ENCODE measurements at places on chromosomes 13 and 19.

DNA sequence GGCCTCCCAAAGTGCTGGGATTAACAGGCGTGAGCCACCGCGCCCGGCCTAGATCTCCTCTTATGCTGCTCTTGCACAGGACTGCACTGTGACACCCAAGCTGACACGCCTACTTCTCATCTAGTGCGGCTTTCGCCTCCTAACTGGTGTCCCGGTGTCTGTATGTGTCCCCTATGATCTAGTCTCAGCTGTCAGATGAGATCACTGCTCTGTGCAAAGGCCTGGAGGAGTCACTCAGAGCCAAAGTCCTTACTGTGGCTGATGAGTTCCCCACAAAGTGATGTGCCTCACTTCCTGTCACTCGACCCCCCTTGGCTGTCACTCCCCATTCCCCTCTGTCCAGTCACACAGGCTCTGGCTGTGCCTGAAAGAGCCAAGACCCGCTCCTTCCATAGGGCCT lies 2.5 kb downstream of the ZNF556 start:
- DNase-seq, result no peak

- DNase-seq, result no peak
These were observed 18.1 kb upstream of the SPATA13 start for GRCh38 chr13:24142453-24142852.

- no peak for DNase-seq
These were observed 99.3 kb downstream of the ZNF536 start for GRCh38 chr19:30471441-30471840.

DNA sequence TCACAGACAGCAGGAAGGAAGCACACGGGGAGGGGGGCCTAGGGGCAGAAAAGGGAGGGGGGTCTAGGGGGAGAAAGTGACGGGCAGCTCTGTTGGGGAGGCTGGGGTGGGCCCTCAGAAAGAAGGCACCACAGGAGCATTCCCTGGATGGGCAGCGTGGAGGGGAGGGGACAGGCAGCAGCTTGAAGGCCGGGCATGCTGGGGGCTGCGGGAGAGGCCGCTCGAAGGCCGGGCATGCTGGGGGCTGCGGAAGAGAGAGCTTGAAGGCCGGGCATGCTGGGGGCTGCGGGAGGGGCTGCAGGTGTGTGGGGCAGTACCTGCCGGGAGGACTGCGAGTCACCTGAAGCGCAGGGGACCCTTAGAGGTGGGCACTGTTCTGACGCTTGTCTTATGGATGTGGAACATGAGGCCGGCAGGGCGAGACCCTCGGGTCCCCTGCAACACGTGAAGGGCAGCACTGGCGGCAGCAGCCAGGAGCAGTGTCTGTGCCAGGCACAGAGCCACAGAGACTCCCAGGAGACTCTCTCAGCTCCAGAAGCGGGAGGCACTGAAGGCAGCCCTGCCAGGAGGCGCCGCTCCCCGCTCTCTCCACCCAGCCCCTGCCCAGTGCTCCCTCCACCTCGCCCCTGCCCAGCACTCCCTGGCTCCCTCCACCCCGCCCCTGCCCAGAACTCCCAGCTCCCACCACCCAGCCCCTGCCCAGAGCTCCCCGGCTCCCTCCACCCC lies 13.3 kb downstream of the ZNF787 start:
- no peak for DNase-seq

DNA sequence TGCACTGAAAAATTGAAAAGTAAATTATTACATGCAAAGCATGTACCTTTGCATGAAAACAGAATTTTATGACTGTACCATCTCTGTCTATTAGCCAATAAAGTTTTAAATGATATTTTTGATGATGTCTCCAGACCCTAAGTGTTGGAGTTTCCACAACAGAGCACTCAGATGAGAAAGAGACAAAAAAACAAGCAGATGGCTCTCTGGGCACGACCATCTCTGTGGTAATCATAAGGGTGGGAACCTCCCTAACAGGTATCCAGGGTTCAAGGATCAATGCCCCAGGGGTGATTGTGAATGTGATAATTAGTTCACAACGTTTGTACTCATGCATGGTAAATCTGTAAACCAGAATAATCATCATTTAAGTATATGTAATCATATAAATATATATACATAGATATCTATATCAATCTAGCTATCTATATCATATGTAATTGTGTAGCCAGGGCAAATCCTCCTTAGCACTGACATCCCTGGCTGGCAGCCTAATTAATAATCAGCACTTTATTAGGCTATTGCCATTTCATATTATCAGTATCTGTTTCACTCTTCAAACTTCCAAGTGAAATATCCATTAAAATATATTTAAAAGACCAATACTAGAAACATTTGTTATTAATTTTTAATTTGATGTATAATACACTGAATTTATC lies 41.2 kb upstream of the FAM124A start:
- DNase-seq, result no peak

DNA sequence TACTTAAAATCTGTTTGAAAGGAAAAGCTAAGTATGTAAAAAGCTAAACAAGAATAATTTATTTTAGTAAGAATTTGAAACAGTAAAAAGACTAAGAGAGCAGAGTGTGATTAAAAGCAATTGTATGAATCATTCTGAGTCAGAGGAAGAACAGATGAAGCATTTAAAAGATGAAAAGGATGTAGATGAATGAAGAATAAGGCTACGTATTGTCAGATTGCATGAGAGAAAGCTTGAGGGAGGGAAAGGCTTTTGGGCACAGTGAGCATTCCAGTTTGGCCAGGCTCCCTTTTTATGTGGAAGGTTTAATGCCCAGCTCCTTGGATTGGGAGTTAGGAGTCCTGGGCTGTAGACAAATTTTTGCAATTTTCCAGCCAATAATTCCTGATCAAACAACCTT lies 117.7 kb downstream of the FREM2 start:
- no peak for DNase-seq

GRCh38 chr19:36688058-36688457 lies 646 bp downstream of the ZNF567 start:
- DNase-seq, result no peak

GRCh38 chr19:23470873-23471545 lies 75.7 kb upstream of the ZNF91 start:
- DNase-seq, result no peak

DNA sequence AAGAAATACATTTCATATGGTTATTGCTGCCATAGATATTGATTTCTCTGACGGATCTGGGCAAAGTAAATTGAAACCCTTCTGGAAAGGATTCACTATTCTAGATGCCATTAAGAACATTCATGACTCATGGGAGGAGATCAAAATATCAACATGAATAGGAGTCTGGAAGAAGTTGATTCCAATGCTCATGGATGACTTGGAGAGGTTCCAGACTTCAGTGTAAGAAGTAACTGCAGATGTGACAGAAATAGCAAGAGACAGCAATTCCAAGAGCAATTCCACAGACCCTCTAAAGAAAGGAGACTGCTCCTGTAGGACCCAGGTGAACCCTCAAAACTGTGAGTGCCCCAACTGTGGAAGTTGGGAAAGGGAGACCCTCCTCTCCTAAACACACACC lies 30.9 kb upstream of the KCTD12 start:
- DNase-seq, result no peak

- DNase-seq, result no peak
These were observed 2.7 kb upstream of the MADCAM1 start for GRCh38 chr19:493391-494170.

GRCh38 chr19:7535998-7536695 lies 630 bp downstream of the PNPLA6 start:
- no peak for DNase-seq

DNA sequence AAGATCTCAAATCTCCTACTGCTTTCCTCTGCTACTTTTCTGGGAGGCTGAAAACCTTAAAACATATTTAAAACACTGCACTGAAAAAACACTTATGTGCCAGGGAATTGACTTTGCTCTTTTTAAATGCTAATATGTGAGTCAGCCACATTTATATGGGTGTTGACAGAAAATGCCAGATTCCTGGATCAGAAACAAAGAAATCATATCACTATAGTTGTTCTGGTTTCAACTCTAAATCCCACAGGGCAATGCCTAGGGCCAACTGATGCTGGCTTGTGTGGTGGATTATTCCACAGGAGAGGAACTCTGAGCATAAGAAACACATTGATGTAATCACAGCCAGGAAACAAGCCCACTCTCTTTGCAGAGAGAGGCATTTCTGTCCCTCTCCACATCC lies 1439.0 kb upstream of the SPRY2 start:
- DNase-seq, result no peak

GRCh38 chr13:95258619-95259194 lies 42.5 kb downstream of the ABCC4 start:
- DNase-seq, result no peak

- DNase-seq, result peak; percentile 82
These were observed 40.9 kb downstream of the RAB20 start for GRCh38 chr13:110520431-110521295.

- peak; percentile 78 for DNase-seq
These were observed 49.3 kb downstream of the UFM1 start for GRCh38 chr13:38398711-38399493.

- no peak for DNase-seq
These were observed 274.1 kb downstream of the COG6 start for GRCh38 chr13:39929583-39929982.

GRCh38 chr13:73715911-73716510 lies 418.2 kb downstream of the KLF12 start:
- no peak for DNase-seq

GRCh38 chr19:2634228-2634951 lies 68.1 kb downstream of the GNG7 start:
- no peak for DNase-seq

DNA sequence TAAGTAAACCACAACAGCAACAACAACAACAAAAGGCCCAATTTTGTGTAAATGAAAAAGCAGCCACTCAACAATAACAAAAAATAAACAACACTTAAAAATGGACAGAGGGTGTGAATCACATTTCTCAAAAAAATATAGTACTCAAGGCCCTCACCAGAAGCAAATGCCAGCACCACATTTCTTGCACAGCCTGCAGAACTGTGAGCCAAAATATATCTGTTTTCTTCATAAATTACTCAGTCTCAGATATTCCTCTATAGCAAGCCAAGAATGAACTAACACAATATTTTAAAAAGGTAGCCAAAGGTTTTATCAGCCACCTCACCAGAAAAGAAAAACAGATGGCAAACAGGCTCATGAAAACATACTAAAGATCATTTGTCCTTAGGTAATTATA lies 3.9 kb upstream of the CD33 start:
- no peak for DNase-seq

- no peak for DNase-seq
These were observed 650.5 kb upstream of the SLC10A2 start for GRCh38 chr13:103716718-103717117.

- DNase-seq, result peak; percentile 25
These were observed 48.0 kb downstream of the RFX2 start for GRCh38 chr19:6062274-6062673.

DNA sequence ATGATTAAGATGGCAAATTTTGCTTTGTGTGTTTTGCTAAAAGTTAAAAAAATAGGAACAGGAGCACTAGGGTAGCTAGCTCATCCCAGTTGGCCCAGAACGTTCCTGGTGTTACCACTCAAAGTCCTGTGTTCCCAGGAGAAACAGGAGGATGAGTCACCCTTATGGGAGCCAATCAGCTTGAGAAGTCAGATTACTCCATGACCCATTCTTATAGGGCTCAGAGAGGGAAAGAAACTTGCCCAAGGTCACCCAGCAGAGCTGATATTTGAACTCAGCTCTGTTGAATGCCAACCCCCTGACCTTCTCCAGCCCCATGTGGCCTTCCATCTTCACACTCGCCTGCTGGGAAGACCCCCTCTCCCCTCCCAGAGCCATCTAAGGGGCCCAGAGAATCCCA lies 13.0 kb downstream of the NMRK2 start:
- peak; percentile 64 for DNase-seq

DNA sequence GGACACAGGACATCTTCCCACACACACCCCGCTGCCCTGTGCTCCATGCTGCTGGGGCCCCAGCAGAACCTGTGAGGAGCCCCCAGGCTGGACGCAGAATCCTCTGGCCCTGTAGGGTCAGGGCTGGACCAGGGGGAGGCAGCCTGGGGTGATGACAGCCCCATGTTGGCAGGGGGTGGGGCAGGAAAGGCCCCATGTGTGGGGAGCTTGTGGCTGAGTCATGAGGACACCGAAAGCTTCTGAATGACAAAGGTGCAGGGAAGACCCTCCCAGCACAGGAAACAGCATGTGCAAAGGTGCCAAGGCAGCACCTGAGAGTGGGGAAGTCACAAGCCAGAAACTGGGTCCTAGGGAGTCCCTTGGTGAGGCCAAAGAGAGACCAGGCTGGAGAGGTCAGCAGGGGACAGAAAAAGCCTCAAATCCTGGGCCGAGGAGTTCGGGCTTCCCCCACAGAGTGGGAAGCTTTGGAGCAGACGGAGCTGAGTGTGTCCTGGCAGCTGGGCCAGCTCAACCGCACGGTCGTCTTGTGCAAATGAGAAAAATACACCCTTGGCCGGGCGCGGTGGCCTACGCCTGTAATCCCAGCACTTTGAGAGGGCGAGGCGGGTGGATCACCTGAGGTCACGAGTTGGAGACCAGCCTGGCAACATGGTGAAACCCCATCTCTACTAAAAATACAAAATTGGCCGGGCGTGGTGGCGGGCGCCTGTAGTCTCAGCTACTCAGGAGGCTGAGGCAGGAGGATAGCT lies 17.5 kb downstream of the ATP8B3 start:
- DNase-seq, result no peak

- DNase-seq, result peak; percentile 55
These were observed 843 bp downstream of the MEX3D start for GRCh38 chr19:1567116-1567847.

- DNase-seq, result no peak
These were observed 66.4 kb downstream of the DCT start for GRCh38 chr13:94412870-94413597.

- no peak for DNase-seq
These were observed 4.8 kb upstream of the CTXN1 start for GRCh38 chr19:7930765-7931164.

GRCh38 chr13:68428292-68428691 lies 1198.2 kb upstream of the PCDH9 start:
- no peak for DNase-seq

GRCh38 chr19:5170329-5170745 lies 170.3 kb downstream of the PTPRS start:
- no peak for DNase-seq

DNA sequence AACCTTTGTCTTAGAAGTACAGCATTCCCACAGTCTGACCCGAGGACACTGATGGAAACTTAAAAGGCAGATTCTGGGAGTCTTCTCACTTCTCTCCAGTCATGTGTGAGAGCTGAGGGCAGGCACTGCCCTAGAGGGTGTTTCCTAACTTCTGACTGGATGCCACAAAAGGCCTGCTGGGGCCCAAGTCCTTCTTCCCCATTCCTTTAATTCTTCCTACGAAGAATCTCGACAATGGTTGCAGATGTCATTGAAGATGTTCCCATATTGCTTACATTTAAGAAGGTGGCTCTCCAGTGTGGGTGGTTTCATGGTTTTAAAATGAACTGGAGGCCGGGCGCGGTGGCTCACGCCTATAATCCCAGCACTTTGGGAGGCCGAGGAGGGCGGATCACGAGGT lies 27.4 kb upstream of the ZNF564 start:
- no peak for DNase-seq

DNA sequence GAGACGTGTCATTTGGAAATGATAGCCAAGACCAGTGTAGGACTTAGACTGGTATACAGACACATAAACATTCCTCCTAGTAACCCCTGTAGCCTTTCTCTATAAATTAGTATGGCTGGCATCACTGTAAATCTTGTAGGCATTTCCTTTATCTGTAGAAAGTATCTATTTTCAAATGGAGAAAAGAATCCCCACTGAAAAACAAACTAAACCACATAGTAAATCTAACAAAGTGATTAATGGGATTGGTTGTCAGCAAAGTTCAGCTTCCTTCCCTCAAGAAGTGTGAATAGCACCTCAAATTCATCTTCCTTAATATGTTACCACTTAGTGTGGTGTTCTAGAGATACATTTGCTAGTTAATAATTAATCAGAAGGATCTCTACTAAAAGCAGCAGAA lies 119.4 kb upstream of the NBEA start:
- no peak for DNase-seq

All from AG08395 (cell line).